Left lobe of liver (tissue), 2 donors: ENCODE measurements at places on chromosomes 2 and 18. TPM values are rescaled to one million over a fixed set of nuclear protein-coding genes. Genes with fewer than 3 reads are reported as not detected.

DNA sequence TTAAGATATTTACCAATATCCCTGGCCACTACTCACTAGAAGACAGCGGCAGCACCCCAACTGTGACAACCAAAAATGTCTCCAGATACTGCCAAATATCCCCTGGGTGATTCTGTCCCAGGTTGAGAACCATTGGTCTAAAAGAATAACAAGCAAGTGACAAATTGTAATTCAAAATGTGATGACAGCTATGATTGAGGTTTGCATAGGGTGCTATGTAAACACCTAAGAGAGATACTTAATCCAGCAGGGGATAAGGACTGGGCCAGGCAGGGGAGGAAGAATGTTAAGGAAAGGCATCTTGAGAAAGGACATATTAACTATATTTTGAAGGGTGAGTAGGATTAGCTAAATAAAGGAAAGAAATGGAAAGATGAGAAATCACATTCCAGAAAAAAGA lies 38.0 kb upstream of the ENOSF1 start:
- DNase-seq: no peak

DNA sequence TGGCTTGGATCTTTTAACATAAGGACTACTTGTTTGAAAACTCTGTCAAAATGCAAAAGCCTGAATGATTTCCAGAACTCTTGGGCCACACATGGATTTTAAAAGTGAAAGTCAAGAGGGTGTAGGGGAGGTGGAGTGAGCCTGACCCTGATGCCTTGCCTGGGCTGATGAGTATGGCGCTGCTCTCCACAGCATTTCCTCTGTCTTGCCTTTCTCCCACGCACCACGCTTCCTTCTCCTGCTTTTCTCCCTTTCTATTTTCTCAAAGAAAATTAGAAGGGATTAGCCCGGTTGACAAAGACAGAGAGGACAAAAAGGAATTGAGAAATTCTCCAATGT lies 207.0 kb upstream of the CCDC68 start:
- no peak for DNase-seq

DNA sequence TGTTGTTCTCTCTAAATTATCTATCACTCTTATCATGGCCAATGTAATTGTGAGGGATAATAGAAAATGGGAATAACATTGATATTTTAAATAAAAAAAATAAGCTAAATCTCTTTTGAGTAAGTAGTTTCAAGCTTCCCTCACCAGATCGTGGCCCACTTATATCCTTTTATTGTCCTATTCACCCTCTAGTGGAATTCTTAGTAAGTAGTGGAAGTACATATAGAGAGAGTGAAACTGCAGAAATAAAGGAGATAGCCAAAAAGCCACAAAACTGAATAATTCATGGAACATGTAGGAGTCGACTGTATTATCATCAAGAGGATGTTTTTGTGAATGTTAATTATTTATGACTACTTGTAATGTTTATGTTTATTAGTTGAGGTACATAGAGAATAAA lies 66.1 kb upstream of the DTNA start:
- DNase-seq: no peak

GRCh38 chr2:235665661-235666212 lies 171.9 kb downstream of the AGAP1 start:
- no peak for DNase-seq

- DNase-seq: no peak
Observed at GRCh38 chr2:58609326-58609725, 368.2 kb upstream of the FANCL start.

DNA sequence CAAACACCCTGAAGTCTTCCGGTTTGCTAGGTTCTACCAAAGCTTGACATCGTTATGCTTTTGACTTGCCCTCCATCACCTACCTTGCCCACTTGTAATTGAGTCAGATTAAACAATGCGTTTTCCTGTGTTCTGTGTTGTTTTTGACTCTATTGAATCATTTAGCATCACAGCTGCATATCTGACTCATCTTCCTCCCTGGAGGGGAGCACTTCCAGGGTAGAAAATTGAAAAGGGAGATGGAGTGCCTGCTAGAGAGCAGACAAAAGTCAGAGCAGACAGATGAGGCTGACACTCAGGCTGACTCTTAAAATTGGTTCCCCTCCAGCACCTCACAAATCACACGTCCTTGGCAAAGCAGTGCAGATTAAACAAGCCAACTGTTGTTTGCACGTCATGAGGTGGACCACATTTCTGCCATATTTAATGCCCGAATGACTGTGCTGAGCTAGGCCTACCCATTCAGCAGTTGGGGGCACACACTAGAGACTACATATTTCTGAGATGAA lies 2.2 kb downstream of the MPP4 start:
- DNase-seq: no peak

Gene FAM228A
- 0.20 TPM for total RNA-seq

Gene ABCG5
- 57.0 TPM for total RNA-seq

DNA sequence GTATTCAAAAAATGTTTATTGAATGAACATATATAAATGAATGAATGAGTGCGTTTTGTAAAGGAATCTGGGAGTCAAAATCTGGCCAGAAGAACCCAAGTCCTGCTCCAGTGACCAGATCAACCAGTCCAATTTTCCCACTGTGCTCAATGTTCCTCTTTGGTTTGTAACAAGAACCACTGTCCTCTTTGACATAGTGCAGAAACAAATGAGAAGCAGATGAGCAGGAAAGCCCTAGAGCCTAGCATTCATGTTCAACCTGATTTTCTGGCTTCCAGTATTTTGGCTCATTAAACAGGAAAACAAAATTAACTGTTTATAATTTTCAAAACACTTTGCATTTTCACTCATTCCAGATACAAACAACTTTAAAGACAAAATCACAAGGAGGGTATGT lies 23.2 kb downstream of the FAM124B start:
- DNase-seq: no peak

- no peak for DNase-seq
Observed at GRCh38 chr18:10201659-10202058, 252.8 kb upstream of the APCDD1 start.

DNA sequence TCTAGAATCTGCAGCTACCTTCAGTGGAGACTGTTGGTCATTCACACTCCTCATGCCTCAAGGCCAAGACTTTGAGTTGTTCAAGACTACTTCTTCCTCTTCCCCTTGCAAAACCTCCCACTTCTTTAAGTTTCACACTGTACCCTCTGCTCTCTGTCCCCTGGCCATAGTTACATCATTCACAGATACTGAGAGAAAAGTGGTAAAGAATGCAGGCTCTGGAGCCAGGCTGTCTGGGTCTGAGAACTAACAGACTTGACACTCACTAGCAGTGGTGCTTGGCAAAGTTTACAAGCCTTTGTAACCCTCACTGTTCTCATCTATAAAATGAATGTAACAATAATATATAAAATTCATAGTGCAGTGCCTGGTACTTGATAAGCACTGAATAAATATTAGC lies 61.8 kb downstream of the CDH20 start:
- no peak for DNase-seq

- no peak for DNase-seq
Observed at GRCh38 chr2:160252278-160252887, 52.3 kb upstream of the ITGB6 start.

Gene CBLN2
- total RNA-seq: not detected

DNA sequence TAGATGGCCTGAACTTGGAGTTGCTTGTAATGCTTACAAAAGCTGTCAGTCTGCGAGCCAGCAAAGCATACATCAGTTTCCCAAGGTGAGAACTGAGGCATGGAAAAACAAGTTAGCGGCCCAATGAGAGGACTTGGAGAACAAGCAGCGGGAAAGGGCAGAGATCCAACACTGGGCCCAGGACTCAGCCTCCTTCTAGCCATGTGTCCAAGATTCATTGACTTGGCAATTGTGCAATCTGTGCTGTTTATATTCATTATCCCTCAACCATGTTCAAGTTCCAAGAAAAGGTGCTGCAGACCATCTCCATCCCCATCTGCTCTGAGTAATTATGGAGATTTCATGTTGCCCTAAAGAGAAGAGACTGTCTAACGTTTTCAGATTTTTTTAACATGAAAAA lies 187.4 kb downstream of the ALK start:
- no peak for DNase-seq

- no peak for DNase-seq
Observed at GRCh38 chr2:126656431-126657147, 631 bp downstream of the GYPC start.

- no peak for DNase-seq
Observed at GRCh38 chr2:231752061-231752460, 29.0 kb downstream of the PDE6D start.

Gene BCL2
- total RNA-seq: 1.0 TPM

DNA sequence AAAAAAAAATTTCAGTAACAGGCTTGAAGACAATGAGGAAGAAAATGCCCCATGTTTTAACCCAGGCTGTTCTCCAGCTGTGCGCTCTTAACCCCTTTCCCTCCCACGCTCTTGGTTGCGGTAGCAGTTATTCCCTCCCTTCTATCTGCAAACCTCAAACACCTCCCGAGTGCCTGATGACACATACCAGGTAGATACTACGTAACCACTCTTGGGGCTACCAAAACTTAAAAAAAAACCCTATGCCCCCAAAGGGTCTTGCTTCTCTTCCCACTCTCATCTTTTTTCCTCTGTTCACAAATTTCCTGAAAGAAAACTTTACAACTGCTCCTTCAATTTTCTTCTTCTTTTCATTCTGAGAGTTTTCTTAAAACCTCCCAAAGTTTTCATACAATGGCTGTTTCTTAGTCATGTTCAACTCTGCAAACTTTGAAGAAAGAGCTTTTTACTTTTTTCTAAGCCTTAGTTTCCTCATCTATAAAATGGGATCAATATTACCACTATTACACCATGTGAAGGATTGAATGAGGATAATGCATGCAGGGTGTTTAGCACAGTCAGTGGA lies 4.9 kb upstream of the DRC1 start:
- DNase-seq: no peak

- no peak for DNase-seq
Observed at GRCh38 chr18:8976606-8977005, 125.9 kb upstream of the NDUFV2 start.

DNA sequence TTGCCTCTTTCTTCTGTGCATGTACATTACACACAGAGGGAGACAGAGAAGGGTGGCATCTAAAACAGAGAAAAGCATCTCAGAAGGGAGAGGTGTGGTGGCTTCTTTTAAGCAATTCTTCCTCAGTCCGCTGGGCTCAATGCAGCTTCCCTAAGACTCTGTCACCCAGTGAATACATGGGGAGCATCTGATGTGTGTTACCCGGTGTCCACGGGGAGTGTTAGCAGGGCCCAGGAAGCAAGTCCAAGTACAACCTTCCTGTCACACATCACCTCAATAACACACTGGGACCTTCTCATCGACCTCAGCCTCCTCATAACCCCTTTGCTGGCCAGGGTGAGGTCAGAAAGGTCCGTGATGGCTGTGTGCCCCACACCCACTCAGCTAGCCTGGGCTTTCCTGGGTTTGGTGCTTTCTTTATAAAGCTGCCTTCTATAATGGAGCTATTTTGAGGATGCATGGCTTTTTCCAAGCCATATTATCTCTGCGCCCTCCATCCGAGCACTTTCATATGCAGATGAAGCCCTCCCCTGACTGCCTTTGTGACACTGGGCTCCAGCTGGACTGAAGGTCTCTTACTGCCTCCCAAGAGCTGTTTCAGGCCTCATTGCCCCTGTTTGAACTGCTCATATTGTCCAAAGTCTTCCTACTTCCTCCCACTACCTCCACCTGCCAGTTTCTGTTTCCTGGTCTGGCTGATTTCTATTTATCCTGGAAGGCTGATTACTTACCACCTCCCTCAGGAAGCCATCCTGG lies 21.4 kb downstream of the TNFRSF11A start:
- DNase-seq: no peak

Gene CHPF
- total RNA-seq: 55.1 TPM

GRCh38 chr2:209821806-209822205 lies 50.2 kb downstream of the UNC80 start:
- no peak for DNase-seq

Gene AFF3
- 2.3 TPM for total RNA-seq
